ENCODE measurements at places on chromosomes 6 and 20. TPM values are rescaled to one million over a fixed set of nuclear protein-coding genes. Genes with fewer than 3 reads are reported as not detected.

DNA sequence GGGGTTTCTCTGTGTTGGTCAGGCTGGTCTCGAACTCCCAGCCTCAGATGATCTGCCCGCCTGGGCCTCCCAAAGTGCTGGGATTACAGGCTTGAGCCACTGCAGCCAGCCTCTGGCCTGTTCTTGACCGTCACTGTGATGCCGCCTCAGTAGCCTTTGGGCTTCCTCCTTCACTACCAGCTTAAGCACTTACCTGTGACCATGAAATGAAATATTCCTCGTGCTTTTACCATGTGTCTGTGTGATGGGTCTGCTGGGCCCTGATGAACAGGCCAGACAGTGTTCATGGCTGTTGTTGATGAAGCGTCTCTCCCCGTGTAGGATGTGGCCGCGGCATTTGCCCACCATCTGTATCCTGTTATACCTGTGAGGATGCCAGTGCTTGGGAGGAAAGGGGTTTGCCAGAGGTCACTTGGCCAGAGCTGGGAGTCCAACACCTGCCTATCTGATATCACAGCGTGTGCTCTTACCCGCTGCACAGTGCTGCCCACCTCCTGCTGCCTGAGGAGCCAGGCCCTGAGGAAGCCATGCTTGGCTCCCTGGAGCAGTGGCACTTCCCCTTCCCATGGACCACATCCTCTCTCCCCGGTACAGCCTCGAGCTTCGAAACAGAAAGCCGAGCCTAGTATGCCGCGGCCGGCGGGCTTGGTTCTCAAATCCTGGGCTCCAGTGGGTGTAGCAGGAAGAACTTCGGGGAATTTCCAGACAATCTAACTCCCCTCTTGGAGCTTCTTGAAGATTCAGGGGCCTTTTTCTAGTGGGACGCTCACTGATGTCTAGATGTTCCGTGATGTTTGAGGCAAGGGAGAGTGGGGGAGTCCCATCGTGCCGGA, 167.9 kb downstream of the ZDHHC14 start:
- DNase-seq: no peak

DNA sequence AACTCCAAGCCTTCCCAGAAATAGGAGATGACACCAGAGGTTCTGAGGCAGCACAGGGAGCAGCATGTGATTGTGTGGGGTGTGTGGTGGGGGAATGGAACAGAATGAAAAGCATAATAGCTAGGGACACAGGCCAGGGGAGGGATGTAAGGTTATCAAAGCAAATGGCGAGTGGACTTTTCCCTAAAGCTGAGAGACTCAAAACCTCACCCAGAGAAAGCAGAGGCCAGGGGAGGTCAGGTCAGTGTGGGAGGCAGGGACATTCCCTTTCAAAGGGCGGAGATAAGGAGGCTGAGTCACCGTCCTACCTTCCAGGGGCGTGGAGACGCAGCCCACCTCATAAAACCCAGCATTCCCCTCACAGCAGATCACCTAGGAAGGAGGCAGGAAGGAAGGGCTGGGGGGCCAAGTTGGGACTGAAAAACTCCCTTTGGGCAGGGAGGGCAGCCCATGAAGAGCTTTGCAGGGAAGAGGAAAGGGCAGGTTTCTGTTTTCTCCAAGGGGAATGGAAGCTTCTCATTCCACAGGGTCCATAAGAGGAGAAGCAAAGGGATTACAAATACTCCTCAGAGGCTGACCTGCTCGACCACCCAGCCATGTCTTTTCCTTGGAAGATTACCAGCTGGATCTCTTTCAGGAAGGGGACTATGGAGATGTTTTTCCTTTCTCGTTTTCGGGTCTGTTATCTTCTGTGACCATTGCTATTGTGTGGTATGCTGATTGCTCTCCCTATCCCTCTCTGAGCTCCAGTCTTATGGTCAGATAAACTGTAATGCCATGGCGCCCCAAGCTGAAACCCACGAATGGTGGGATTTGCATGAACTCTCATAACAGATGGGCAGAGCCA, 9.6 kb upstream of the LY6G5C start:
- no peak for DNase-seq

GRCh38 chr6:166999884-167000253, 672 bp downstream of the CEP43 start:
- no peak for DNase-seq

- no peak for DNase-seq
Measured at GRCh38 chr20:37850724-37851355, 52.1 kb upstream of the VSTM2L start.

DNA sequence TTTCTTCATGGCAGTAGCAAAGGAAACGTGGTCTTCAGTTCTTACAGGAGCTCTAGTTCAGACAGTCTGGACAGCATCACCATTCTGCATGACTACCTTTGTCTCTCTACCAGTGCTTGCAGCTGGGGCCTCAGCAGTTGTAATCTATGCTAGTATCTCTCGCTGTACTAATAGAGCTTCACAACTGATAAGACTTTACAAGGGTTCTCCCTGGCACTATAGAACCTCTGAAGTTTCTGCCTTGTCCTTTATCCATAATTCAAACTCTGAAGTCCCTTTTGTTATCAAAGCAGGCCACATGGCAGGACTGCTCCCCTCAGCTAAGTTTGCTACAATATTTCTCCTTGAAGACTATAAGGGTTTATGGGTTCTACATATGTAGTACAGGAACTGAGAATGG, 842.1 kb upstream of the ADGRB3 start:
- no peak for DNase-seq

GRCh38 chr6:84466511-84466910, 239.1 kb upstream of the CEP162 start:
- no peak for DNase-seq

DNA sequence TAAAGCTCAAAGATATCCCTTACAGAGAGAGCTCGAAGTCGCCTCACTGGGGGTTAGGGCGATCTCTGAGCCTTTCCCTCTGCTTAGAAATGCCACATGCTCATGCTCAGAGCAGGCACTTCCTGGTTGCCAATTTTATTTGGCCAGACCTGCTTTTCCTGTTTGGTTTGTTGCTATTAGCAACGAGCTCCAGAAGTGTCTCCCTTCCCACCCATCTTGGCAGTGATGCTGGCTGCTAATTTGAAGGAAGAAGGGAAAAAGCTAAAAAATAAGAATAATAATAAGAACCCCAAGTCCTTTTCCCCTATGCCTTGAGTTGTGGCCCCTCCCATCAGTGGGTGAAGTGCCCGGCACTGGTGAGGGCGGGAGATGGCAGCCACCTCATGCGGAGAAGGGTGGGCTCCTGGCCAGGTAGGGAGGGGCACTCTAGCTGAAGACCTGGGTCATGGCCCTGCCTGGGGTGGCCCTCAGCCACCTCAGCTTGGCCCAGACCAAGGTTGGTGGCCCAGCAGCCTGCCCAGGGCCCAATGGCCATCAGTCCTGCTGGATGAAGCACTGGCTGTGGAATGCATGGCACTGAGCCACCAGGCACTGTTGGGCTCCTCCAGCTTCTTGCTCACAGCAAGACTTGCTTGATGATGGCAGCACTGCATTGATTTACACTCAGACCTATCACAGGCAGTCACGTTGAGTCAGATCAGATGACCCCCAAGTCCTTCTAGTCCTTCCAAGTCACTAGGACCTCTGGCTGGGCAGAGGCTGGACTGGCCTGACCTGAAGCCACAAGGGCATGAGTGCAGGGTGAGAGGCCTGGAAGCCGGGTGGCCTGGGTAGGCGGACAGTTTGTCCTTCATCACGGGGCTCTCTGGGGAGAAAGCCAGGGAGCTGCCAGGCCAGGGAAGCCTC, 79.0 kb downstream of the SYNJ2 start:
- no peak for DNase-seq

- no peak for DNase-seq
Measured at GRCh38 chr6:47633141-47633540, 65.2 kb upstream of the ADGRF4 start.

DNA sequence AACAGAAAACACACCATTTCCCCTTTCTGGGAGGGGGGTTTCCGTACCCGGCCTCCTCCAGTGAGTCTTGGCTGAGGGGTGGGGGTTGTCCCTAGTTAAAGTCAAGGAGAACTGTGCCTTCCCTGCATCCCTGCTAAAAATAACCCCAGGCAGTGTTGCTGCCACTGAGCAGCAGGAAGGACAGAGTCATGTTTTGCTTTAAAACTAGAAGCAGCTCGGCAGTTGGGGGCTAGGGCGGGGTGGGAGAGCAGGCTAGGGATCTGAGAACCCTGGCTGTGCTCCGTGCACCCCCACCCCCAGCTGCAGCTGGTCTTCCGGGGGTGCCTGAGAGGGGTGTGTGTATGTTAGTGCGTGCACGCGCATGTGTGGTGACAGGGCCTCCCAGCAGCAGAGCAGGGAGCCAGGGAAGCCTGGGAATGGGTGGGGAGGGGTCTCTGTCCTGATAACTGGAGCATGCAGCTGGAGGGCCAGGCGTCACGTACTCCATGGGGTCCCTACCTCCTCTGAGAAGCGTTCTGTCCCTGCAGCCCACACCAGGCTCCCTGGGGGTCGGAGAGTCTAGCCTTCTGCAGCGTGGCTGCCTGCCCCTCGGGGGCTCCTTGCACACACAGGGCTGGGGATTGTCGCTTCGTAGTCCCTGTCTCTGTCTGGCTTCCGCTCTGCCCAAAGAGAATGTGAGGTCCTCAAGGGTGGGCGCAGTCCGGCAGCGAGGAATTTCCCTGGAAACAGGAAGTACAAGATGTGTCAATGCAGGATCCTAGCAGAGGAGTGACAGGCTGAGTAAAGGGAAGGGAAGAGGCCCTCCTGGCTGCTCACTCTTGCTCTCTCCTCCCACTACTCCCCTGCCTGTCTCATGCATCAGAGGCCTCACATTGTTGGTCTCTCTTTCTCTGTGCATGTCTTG, 16.8 kb upstream of the ARMC12 start:
- no peak for DNase-seq

DNA sequence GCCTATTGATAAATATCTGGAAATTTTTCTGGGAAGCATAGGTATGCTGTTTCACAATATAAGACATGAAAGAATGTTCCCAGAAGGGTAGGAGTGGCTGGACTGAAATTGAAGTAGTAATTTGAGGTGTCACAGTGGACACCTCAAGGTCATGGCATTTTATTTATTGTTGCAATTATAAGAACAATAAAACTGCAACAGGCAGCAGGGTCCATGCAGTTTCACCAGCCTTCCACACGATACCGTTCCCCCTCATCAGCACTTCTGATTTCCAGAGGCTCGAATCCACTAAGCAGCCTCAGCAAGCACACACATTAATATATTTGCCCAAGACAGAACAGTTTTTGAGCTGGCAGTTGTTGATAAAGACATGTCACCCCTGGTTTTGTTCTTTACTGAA, 1037.4 kb downstream of the KIF16B start:
- DNase-seq: no peak

- no peak for DNase-seq
Measured at GRCh38 chr6:150866147-150866990, 867 bp downstream of the MTHFD1L start.

- no peak for DNase-seq
Measured at GRCh38 chr6:160513836-160514235, 150.2 kb downstream of the LPA start.

DNA sequence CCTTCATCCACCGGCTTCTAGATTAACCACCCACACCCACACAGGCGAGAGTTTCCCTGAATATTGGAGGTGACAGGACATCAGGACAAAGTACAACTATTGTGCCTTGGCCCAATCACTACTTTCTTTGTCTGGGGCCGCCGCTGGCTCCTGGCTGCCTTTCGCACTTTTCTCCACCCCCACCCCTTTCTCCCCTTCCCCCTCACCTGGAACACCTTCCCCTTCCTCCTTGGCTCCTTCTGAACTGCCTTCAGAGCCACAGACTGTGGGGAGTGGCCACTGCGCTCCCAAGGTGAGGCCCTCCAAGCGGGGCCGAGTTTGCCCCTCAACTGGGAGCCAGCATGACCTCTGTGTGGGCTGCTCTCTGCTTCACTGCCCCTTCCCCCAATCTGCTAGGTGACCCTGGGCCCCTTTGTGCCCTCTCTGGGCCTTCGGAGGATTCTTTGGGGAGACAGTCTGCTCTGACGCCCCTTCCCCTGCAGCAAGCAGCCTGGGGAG, 3.0 kb upstream of the VEGFA start:
- DNase-seq: no peak

DNA sequence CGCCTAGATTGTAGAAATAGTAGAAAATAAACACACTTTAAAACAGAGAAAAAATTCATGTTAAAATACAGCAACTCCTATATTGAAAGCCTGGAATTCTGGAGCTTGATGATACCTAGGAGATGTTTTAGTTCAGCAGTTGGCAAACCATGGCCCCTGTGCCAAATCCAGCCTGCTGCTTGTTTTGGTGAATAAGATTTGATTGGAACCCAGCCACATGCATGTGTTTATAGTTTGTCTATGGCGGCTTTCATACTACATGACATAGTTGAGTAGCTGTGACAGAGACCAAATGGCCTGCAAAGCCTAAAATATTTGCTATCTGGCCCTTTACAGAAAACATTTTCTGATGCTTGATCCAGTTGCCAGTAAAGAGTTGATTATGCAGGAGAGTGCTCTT, 57.2 kb downstream of the PAX1 start:
- no peak for DNase-seq

- no peak for DNase-seq
Measured at GRCh38 chr6:5121956-5122355, 36.8 kb downstream of the PPP1R3G start.

- no peak for DNase-seq
Measured at GRCh38 chr6:6559994-6560570, 28.4 kb upstream of the LY86 start.

GRCh38 chr20:50892394-50892793, 38.8 kb downstream of the ADNP start:
- DNase-seq: no peak

DNA sequence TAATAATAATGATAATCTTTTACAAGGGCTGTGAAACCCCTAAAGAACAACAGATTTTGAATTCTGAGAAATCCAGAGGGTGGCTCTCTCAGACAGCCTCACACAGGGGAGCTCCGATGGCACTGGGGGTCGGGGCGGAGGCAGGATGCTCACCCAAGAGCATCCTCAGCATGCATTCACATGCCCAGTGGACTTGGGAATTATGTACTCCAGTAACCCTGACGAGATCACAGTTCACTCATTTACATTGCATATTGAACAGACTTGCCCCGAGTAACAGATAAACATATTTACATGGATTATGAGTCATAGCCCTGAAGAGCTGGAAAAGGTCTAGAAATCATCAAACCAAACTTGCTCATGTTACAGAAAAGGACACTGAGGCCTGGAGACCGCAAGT, 482.7 kb upstream of the JARID2 start:
- no peak for DNase-seq

- no peak for DNase-seq
Measured at GRCh38 chr6:5359417-5359816, 98.1 kb downstream of the FARS2 start.

DNA sequence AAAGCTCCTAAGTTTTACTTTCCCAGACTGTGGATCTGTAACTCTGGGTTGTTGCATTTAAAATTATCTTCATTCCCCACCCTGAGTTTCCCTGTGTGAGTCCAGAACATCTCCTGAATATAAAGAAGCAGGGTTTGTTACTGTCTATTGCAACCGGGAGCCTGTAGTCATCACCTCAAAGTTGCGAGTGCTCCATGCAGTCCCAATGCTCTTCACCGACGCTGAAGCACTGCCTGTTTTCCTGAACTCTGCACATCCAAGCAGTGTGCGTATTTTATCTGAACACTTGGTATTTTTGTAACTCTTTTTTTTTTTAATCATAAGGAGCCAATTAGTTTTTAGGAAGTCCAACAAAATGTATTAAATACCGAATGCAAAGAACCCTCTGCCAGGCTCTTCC, 907 bp upstream of the HLA-B start:
- DNase-seq: no peak

Gene SYCP2
- total RNA-seq: 39.7 TPM

Gene KCNK15
- total RNA-seq: 7.4 TPM

Gene ENPP3
- total RNA-seq: not detected

Gene PTPN1
- 42.2 TPM for total RNA-seq

Gene TFAP2C
- total RNA-seq: 2.8 TPM

Gene VEGFA
- total RNA-seq: 98.7 TPM

Gene PABPC1L
- total RNA-seq: 102 TPM

Gene TAGAP
- 0.13 TPM for total RNA-seq

Gene PEX7
- total RNA-seq: 8.8 TPM
